ENCODE measurements at places on chromosomes 2 and 18. TPM values are rescaled to one million over a fixed set of nuclear protein-coding genes. Genes with fewer than 3 reads are reported as not detected.
A peak's percentile ranks its signal among the peaks of the same experiment; 100 is the strongest.

RIOK3 gene
- total RNA-seq = 63.4 TPM

MRPL44 gene
- total RNA-seq = 34.9 TPM

RAB27B gene
- total RNA-seq = 3.5 TPM

CNTNAP5 gene
- not detected for total RNA-seq

RSAD2 gene
- 183 TPM for total RNA-seq

GNAL gene
- 0.52 TPM for total RNA-seq

DSG4 gene
- not detected for total RNA-seq

CHRND gene
- not detected for total RNA-seq

SERPINB13 gene
- not detected for total RNA-seq

GALNT13 gene
- not detected for total RNA-seq

FSHR gene
- total RNA-seq = not detected

ADD2 gene
- 1.2 TPM for total RNA-seq

TRABD2A gene
- 30.2 TPM for total RNA-seq

DNA sequence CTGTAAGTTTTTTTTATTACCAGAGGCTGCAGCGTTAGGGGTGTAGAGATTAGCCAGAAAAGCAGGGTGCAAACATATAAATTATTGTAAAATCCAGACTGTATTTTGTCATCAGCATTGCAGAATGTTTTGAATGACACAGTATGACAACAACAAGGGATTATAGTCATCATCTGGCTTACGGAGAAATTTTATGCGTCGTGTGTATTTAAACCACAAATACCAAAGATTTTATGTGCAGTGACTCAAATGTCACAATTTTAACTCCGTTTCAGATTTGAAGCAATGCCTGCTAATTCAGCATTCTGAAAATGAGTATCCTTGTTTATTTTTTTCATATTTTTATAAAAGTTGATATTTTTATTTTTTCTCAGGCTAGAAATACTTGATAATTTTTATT is 19.4 kb upstream of the TMX3 start:
- peaks cover 12% of the 10 kb centered on the region for H3K27me3 ChIP-seq
- H3K27ac ChIP-seq = no peak overlapping the region
- H3K4me3 ChIP-seq = no peak overlapping the region
- no peaks in the 10 kb centered on the region for H3K36me3 ChIP-seq
- no peak for DNase-seq

DNA sequence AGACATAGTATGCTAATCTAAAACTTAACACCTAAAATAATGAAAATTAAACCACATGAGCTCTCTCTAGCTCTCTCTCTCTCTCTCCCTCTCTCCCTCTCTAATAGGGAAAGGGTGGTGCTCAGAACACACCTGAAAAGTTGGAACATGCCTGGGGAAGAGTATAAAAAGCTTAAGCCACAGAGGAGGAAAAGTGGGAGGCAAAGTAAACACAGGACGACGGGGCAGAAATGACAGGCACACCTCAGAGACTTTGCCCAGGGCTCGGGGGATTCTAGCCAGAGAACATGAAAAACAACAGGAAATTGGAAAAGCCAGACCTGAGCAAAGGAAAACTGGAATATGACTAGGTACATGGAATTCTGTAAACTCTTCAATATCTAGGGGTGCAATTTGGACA is 666.1 kb downstream of the BCL11A start:
- no peak for DNase-seq
- no peaks in the 10 kb centered on the region for H3K36me3 ChIP-seq
- peaks cover 7% of the 10 kb centered on the region for H3K27me3 ChIP-seq
- H3K4me1 ChIP-seq = peaks cover 15% of the 10 kb centered on the region
- no peak overlapping the region for H3K4me3 ChIP-seq
- no peak overlapping the region for H3K27ac ChIP-seq

DNA sequence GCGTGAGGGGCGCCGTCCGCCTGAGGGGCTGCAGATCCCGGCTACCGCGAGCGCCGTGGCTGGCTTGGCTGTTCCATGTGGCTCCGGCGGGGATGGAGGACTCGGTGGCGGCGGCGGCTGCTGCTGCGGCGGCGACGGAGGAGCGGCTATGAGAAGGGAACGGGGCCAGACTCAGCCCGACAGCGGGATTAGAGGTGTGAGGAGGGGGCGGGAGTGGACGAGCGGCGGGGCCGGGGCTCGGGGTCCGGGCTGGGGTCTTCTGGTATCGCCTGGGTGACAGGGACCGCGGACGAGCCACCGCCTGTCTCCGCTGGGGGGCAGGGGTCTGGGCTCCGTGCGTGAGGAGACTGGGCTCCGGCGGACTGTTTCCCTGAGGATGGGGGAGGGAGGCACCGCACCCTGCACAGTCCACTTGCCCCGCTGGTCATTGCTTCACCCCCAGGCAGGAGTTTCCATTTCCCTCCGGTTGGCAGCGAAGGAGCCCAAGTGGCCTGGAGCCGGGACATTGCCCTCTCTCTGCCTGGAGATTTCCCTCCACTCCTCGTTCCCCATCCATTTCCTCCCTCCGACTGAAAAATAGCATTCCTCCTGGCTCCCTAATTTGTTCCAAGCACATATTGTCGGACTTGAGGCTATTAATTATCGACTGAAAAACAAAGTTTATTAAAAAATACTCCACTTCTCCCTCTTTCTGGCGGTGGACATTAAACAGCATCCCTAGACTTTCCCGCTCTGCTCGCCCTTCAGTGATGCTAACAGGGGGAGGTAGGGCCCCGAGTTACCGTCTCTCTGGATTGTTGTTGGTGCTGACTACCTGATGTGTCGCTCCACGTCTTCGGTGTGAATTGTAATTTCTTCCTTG is 577 bp downstream of the EHBP1 start:
- peak overlapping the region; percentile 80 for H3K27ac ChIP-seq
- peaks cover 5% of the 10 kb centered on the region for H3K27me3 ChIP-seq
- H3K4me1 ChIP-seq = peaks cover 29% of the 10 kb centered on the region

DNA sequence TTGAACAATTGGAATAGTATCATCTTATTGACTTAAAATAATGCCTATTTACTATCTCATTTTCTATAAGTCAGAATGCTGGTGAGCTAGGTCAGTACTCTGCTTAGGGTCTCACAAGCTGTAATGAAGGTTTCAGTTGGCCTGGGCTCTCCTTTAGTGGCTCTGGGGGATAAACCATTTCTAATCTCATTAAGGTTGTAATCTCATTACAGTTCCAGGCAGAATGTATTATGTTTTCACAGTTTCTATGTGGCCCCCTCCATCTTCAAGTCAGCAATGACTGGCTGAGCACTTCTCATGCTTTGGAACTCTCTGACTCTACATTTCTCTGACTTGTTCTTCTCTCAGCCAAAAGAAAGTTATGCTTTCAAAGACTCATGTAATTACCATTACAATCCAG is 163.1 kb downstream of the CCDC178 start:
- H3K4me1 ChIP-seq = no peaks in the 10 kb centered on the region
- H3K27me3 ChIP-seq = no peaks in the 10 kb centered on the region
- H3K36me3 ChIP-seq = no peaks in the 10 kb centered on the region
- no peak overlapping the region for H3K27ac ChIP-seq
- no peak for DNase-seq

- peaks cover 35% of the 10 kb centered on the region for H3K4me1 ChIP-seq
- H3K4me3 ChIP-seq = peak overlapping the region; percentile 96
- H3K27ac ChIP-seq = peak overlapping the region; percentile 91
- peak; percentile 59 for DNase-seq
- no peaks in the 10 kb centered on the region for H3K27me3 ChIP-seq
- peaks cover 12% of the 10 kb centered on the region for H3K36me3 ChIP-seq
These were observed 536 bp downstream of the VPS54 start for GRCh38 chr2:64018701-64019082.

DNA sequence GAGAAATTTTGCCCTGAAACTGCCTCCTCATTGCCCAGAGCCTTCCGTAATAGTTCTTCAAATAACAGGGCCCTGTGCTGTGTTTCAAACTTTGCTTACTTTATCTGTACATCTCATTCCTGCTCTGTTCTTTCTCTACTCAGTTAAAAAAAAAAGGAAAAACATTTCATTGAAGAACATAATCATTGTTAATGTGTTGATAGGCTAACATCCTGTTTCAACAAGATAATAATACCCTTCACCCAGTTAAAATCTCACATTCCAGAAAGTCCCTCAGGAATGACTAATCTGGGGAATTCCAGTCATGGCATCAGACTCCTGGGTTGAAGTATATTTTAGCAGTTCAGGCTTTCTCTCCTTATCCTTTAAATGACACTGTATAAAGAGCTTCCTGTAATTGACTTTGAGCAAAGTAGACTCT is 45.6 kb upstream of the ITGAV start:
- DNase-seq = no peak
- no peaks in the 10 kb centered on the region for H3K4me1 ChIP-seq
- no peaks in the 10 kb centered on the region for H3K36me3 ChIP-seq
- H3K27me3 ChIP-seq = peaks cover 13% of the 10 kb centered on the region
- no peak overlapping the region for H3K27ac ChIP-seq

DNA sequence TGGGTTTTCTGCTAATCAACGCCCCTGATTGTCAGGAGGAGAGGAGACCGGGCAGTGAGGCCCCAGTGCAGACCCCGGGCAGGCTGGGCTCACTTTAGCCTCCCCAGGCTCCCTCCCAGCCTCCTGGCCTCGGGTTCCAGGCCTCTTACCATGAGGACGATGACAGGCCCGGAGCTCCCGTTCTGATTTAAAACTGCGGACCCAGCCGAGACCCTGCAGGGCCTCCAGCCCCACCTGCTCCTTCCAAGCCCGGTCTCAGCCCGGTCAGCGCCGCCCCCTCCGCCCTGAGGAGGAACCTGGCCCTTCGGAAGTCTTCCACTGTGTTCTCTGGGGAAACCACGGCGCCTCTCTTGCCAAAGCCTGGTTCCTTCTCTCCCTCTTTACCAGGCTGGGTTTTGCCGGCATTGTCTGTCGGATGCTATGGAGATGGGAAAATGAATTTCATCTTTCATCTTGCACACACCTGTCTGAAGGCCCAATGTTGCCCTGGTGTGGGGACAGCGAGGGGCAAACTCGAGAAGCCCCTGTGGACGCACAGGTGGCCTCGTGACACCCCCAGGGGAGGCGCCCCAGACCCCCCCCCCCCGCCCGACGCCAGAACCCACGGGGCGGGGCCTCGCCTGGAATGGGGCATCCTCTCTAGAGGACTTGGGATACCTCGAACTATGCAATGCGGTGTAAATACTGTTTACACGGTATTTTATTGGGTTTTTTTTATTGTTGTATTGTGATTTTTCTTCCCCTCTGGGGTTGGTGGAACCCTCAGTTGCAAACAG is 37.7 kb upstream of the CTDP1 start:
- peaks cover 3% of the 10 kb centered on the region for H3K4me1 ChIP-seq
- H3K27me3 ChIP-seq = peaks cover 20% of the 10 kb centered on the region
- no peak overlapping the region for H3K4me3 ChIP-seq
- DNase-seq = no peak

GRCh38 chr2:42141687-42142546 is 27.2 kb upstream of the EML4 start:
- H3K27ac ChIP-seq = peak overlapping the region; percentile 28
- no peaks in the 10 kb centered on the region for H3K27me3 ChIP-seq
- no peaks in the 10 kb centered on the region for H3K36me3 ChIP-seq
- peaks cover 30% of the 10 kb centered on the region for H3K4me1 ChIP-seq
- no peak overlapping the region for H3K4me3 ChIP-seq

GRCh38 chr2:172712251-172712650 is 23.4 kb upstream of the RAPGEF4 start:
- H3K4me3 ChIP-seq = no peak overlapping the region
- no peaks in the 10 kb centered on the region for H3K36me3 ChIP-seq
- H3K27me3 ChIP-seq = peaks cover 32% of the 10 kb centered on the region

- peaks cover 21% of the 10 kb centered on the region for H3K4me1 ChIP-seq
- H3K36me3 ChIP-seq = peaks cover 6% of the 10 kb centered on the region
- peak overlapping the region; percentile 93 for H3K27ac ChIP-seq
- H3K4me3 ChIP-seq = peak overlapping the region; percentile 92
These were observed 90.2 kb downstream of the FAM161A start for GRCh38 chr2:61763605-61764034.

GRCh38 chr2:222950638-222951285 is 89.9 kb downstream of the ACSL3 start:
- peaks cover 23% of the 10 kb centered on the region for H3K27me3 ChIP-seq
- no peaks in the 10 kb centered on the region for H3K4me1 ChIP-seq
- DNase-seq = no peak
- no peak overlapping the region for H3K4me3 ChIP-seq

DNA sequence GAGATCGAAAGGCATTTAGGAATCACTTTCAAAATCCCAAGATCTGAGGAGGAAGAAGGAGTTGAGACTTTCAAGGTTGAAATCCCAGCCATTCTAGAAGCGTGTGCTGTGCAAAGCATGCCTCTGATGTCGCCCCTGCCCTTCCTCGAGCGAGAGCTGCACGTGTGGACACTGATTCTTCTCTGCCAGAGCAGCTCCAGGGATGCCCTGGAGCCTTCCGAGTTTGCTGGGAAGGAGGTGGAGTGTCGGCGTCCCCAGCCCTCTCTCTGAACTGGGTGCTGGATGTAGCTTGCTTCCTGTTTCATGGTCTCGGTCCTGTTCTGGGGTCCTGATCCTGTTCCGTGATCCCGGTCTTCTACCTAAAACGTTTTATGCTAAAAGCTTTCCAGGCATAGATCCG is 76.1 kb downstream of the TWIST2 start:
- no peak overlapping the region for H3K4me3 ChIP-seq
- H3K4me1 ChIP-seq = no peaks in the 10 kb centered on the region
- no peak overlapping the region for H3K27ac ChIP-seq
- no peak for DNase-seq

- no peak overlapping the region for H3K27ac ChIP-seq
- no peak for DNase-seq
- H3K27me3 ChIP-seq = no peaks in the 10 kb centered on the region
- H3K4me3 ChIP-seq = no peak overlapping the region
These were observed 206.8 kb upstream of the FOSL2 start for GRCh38 chr2:28185891-28186290.

DNA sequence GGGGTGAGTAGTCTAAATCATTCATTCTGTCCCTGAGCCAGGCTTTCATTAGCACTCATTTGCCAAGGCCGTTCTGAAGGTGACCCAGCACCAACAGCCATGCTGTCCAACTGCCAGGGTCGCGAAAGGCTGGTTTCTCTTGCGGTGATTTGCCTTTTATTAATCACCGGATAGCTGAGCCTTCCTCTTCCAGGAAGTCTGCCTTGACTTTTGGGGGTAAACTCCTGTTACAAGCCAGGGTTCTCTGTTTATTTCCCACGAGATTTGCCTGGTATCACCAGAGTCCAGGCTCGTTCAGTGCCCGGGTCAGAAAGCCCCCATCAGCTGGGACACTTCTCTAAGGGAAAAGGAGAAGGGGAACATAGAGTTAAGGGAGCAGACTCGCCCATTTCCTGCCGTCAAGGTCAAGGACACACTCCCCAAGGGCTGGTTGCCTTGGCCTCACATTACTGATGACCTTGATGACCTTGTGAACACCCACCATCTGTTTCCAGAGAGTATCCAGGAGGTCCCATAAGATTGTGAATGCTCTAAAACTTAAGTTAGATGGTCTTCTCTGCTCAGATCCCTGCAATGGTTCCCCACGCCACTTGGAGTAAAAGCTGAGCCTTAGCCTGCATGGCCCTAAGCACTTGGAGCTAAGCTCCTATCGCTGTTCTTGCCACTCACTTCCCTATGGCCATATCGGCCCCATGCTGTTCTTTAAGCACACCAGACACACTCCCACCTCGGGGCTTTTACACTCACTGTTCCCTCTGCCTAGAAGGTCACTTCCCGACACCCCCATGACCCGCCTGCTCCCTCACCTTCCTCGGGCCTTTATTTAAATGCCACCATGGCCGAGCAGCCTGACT is 118.0 kb upstream of the STPG4 start:
- no peak overlapping the region for H3K4me3 ChIP-seq
- peaks cover 2% of the 10 kb centered on the region for H3K4me1 ChIP-seq
- H3K27me3 ChIP-seq = no peaks in the 10 kb centered on the region
- H3K27ac ChIP-seq = no peak overlapping the region
- no peak for DNase-seq
- H3K36me3 ChIP-seq = no peaks in the 10 kb centered on the region
